ELF-1 (cell line): ENCODE measurements at places on chromosomes 12 and 14.

- no peak for DNase-seq
Observed at GRCh38 chr12:107525063-107525718, 160.4 kb upstream of the PWP1 start.

DNA sequence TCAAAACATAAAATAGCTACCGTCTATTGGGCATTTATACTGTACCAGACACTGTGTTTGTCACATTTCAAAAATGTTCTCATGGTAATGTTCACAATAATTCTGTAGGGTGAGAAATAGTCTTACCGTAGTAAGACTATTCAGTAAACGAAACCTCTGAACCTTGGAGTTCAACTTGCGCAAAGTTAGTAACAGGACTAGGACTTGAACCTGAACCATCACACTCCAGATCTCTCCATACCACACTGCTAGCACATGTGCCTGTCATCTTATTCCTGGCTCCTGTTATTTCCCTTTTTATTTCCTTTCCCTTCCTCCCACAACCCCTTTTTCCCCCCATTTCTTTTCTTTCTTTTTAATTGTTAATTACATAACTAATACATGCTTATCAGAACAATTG lies 65.4 kb downstream of the PLEKHA5 start:
- no peak for DNase-seq

- DNase-seq: no peak
Observed at GRCh38 chr14:95320955-95321600, 1.4 kb upstream of the CLMN start.

- no peak for DNase-seq
Observed at GRCh38 chr14:75863221-75863620, 118.6 kb downstream of the TGFB3 start.

- DNase-seq: no peak
Observed at GRCh38 chr12:2539938-2540337, 254.8 kb upstream of the FKBP4 start.

- no peak for DNase-seq
Observed at GRCh38 chr12:94689646-94690036, 39.3 kb upstream of the TMCC3 start.

GRCh38 chr14:81305743-81306142 lies 85.0 kb upstream of the GTF2A1 start:
- DNase-seq: no peak

DNA sequence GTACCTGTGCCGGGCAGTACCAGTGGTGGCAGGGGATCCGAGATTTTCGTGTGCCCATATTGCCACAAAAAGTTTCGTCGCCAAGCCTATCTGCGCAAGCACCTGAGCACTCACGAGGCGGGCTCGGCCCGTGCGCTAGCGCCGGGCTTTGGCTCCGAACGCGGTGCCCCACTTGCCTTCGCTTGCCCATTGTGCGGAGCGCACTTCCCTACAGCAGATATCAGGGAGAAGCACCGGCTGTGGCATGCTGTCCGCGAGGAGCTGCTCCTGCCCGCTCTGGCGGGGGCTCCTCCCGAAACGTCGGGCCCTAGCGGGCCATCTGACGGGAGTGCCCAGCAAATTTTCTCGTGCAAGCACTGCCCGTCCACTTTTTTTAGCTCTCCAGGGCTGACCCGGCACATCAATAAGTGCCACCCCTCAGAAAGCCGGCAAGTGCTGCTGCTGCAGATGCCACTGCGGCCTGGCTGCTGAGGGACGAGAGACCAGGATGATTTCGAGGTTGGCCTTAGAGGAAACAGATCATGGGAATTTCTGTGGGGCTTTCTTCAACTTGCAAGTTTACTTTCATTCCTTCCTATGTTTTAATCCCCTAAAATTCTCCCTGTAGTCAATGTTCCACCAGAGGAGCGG lies 1.6 kb downstream of the INSM2 start:
- DNase-seq: no peak

DNA sequence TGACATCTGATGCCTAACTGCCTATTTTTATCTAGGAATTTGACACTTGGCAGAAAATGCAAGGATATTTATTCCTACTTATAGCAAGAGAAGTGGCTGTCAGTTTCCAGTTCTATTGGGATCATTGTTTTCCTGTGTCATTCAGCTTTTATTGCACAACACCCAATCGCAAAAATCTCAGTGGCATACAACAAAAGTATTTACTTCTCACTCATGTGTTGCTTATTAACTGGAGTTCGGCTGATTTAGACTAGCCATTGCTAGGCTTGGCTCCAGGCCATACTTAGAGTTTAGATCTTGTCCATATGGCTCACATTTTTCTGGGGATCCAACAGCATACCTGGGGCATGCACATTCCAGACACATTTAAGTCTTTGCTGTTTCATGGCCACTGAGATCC lies 218.6 kb upstream of the SYT1 start:
- DNase-seq: no peak

GRCh38 chr12:12811343-12811742 lies 1.8 kb upstream of the DDX47 start:
- no peak for DNase-seq

GRCh38 chr14:88904206-88904647 lies 79.8 kb downstream of the TTC8 start:
- DNase-seq: no peak

DNA sequence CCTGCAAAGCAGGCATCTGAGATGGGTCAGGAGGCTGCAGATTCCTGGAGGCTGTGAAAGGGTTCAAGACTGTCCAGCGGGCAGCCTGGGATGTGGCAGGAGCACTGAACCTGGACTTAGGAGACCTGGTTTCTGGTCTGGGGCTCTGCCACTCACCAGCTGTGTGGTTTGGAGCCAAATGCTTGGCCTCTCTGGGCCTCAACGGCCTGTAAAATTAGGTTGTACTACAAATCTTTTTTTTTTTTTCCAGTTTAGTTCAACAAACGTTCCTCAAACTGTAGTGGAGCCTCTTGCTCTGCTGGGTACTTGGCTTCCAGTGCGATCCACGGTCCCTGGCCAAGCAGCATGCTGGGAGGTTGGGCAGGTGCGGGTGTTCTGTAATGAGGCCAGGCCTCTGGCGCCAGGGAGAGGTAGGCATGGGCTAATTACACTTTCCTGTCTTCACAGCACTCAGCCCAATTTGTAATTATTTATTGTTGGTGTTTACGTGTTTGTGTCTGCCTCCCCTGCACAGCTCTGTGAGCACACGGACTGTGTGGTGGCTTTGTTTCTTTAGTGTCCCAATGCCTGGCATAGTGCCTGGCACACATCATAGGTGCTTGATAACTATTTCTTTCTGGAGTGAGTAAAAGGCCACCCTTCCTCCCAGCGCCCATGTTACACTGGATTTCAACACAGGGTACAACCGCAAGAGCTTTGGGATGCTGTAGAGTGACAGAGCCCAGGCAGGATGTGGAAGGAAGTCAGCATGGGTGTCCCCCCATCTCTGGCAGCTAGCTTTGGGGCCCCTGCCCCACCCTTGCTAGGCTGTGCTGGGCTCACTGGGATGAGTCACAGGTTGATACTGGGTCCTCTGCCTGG lies 5.8 kb upstream of the KRT80 start:
- DNase-seq: no peak

DNA sequence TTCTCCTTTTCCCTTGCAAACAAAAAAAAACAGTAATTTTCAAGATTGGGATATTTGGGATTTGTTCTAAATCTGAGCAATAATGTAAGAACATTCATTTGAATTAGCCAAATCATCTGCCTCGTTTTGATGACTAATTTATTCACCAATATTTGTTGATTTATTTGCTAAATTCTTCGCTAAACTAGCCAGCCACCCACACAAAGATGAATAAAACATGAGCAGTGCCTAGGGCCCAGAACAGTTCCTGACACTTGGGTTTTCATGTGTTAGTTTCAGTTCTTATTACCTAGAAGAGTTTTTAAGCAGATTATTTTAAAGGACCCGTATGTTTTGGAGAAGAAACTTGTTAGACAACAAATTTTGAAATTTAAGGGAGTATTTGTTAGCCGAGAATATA lies 1.4 kb downstream of the ETNK1 start:
- no peak for DNase-seq

- DNase-seq: no peak
Observed at GRCh38 chr12:31331242-31331641, 5.3 kb upstream of the SINHCAF start.

- DNase-seq: no peak
Observed at GRCh38 chr14:90034835-90035525, 26.8 kb upstream of the KCNK13 start.

- no peak for DNase-seq
Observed at GRCh38 chr14:94461526-94462218, 9.1 kb upstream of the SERPINA11 start.

- no peak for DNase-seq
Observed at GRCh38 chr14:27098451-27098850, 500.6 kb upstream of the NOVA1 start.

- no peak for DNase-seq
Observed at GRCh38 chr14:61713724-61714437, 18.6 kb downstream of the HIF1A start.
